ENCODE measurements at places on chromosomes 5 and 9.

- peak; percentile 40 for DNase-seq
These were observed 7.6 kb downstream of the IFNB1 start for GRCh38 chr9:21070171-21070571.

DNA sequence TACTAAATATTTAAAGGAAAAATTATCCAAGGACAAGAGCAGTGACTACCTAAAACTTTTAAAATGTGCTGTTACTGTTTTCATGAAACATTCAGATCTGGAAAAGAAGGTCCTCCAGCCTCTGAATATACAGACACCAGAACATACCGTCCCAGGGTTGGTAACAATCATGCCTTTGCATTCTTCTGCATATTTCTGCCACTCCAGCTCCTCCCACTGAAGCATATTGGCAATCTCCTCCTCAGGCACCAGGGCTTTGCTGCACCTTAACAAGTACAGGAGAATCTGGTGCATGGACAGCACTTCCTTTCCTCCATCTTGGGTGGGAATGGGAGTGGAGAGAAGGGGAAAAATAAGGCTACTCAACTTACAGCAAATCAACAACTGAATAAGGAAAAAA lies 60.0 kb downstream of the DROSHA start:
- no peak for DNase-seq

GRCh38 chr9:106892632-106893031 lies 29.7 kb downstream of the ZNF462 start:
- DNase-seq, result no peak

- DNase-seq, result peak; percentile 70
These were observed 201.0 kb downstream of the WDR70 start for GRCh38 chr5:37580106-37580505.

DNA sequence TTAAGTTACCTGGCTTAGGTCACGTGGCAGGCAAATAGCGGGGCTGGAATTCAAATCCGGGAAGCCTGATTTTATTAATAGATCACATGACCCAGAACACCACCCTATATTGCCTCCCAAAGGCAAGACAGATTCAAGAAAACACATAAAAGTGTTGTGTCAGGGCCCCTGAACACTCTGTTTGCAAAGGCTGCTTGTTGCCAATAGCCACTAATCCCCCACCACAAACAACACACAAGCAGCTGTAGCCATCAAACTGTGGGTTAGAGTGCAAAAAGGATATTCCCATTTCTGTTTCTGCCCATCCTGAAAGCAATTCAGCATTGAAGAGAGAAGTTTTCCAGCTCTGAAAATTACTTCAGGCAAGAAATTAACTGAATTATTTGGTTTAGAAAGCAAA lies 358.9 kb upstream of the RFX3 start:
- no peak for DNase-seq

DNA sequence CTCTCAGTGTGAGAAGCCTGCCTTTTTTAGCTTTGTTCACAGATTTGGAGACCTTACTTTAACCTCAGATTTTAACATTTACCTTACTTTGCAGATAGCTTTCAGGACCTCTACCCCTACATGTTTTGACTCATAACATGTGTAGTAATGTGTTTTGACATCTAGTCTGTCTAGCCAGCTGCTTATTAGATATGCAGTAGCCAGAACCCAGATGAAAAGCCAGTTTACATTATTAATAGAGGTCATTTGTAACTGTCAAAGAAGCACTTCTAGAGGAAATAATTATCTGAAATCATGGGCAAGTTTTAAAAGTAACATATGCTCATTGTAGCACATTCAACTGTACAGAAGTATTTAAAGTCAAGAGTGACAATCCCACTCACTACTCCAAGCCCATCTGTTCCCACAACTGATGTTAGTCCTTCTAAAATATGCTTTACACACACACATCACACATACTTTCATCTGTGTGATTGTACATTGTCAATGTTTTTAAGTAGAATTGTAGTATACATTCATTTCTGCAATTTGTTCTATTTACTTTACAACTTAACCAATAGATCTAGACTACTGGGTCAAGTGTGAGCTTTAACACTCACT lies 71.8 kb upstream of the NIPAL4 start:
- peak; percentile 45 for DNase-seq

DNA sequence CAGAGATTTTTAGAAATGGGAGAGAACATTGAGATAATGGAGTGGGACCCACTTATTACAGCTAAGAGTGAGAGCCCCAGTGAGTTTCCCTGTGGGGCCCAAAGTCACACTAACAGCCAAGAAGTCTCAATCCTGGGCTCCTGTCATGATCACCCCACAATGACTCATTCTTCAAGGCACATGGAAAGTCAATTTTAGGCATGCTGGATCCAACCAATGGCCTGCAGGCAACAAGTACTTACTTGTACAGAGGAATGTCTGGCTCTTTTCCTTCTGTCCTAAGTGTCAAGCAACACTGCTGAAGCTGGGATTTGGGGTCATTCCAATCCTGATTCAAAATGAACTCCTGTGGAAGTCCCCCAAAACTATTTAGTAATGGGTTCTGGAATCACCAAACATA lies 123.1 kb downstream of the DROSHA start:
- DNase-seq, result no peak

DNA sequence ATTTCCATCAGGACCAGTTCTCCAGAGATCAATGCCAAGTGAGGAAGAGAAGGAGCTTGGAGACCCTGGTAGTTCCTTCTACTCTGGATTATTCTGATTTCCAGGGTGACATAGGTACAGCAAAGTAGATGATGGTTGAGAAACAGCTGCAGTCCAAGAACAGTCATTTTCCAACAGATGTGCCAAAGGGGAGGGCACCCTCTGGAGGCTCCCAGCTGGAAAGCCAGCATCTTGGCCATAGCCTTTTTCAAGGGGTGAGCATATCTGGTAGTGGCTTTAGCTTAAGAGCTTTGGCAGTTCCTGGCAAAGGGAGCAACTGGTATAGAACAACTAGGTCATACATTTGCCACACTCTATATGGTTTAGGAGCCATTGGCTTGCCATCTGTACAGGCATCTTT lies 492.7 kb downstream of the RASEF start:
- no peak for DNase-seq

DNA sequence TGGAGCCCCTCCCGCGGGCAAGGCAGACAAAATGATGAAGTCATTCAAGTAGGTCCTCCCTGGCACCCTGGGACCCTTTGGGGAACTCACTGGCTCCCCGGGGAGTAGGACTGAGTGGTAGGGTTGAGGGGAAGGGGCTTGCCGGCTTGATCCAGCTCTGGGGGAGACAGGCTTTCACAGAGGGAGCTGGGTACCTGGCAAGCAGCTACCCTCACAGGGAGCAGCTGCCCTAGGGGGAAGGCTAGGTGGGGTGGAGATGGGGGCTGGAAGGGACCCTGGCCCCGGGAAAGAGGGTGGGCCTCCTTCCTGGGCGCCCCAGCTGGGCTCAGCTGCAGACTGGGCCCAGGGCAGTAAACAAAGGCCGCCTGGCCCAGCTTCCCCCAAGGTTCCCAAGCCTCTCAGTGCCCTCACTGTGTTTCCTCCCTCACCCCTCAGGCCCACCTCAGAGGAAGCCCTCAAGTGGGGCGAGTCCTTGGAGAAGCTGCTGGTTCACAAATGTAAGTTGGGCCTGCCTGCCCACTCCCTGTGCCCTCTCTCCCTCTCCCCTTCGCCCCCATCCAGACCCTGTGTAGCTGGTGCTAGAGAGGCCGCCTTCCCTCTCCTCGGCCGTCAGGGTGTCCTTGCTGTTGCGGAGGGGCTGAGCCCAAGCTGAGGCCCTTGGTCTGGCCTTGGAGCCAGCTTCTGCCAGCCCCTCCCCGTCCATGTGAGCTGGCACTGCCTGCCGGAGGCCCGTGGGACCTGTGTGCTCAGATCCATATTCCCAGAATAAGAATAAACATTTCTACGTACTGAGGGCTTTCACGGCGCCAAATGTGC lies 131.2 kb downstream of the RGS3 start:
- DNase-seq, result no peak

GRCh38 chr5:132457371-132458225 lies 33.0 kb downstream of the IRF1 start:
- DNase-seq, result no peak

GRCh38 chr5:179777909-179778308 lies 15.9 kb upstream of the LTC4S start:
- no peak for DNase-seq

DNA sequence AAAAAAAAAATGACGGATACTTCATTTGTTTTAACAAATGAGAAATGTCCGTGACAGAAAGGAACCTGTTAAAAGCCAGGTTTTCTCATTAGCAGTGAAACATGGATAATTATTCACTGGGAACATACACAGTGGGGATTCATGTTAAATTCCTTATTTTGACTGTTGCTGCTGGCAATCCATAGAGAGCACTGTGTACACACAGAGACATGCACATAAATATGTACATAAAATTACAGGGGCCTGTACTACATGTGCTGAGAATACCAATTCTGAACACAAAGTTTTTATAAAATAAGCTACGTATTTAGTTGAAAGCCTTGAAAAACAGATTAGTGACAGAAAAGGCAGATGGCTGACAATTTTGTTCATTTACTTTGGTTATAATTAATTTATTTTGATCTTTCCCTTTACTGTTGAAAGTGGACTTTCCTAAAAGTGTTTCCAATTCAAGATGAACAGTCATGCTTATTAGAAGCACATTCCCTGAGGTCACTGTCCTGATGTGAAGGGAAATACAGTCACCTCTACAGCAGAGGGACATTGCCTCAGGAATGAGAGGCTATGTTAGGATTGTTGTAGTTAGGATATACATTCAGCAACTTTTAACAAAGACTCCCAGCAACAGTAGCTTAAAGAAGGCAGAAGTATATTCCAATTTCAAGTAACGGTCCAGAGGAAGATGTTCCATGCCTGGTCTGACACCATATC lies 166.7 kb downstream of the SAXO1 start:
- no peak for DNase-seq

- DNase-seq, result no peak
These were observed 12.2 kb upstream of the ISL1 start for GRCh38 chr5:51371052-51371451.

GRCh38 chr9:110248361-110248760 lies 7.9 kb downstream of the TXN start:
- DNase-seq, result no peak

DNA sequence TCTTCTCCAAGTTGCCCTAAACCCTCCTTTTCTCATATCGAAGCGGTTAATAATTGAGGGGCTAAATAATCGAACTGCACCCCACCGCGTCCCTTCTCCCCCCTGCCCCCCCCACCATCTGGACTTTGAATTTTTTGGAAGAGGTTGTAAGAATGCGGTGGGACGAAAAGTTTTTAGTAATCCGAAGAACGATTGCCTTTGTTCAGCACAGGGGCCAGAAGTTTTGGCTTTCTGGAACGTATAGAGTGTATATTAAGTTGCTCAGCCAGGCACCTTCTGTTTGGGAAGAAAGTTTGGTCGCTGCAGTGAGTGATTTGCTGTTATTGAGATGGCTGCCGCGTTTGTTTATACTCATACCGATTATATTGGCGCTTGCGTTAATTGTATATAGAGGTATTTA lies 518 bp downstream of the ERBIN start:
- DNase-seq, result no peak

GRCh38 chr9:27440888-27441740 lies 83.0 kb upstream of the IFNK start:
- no peak for DNase-seq

DNA sequence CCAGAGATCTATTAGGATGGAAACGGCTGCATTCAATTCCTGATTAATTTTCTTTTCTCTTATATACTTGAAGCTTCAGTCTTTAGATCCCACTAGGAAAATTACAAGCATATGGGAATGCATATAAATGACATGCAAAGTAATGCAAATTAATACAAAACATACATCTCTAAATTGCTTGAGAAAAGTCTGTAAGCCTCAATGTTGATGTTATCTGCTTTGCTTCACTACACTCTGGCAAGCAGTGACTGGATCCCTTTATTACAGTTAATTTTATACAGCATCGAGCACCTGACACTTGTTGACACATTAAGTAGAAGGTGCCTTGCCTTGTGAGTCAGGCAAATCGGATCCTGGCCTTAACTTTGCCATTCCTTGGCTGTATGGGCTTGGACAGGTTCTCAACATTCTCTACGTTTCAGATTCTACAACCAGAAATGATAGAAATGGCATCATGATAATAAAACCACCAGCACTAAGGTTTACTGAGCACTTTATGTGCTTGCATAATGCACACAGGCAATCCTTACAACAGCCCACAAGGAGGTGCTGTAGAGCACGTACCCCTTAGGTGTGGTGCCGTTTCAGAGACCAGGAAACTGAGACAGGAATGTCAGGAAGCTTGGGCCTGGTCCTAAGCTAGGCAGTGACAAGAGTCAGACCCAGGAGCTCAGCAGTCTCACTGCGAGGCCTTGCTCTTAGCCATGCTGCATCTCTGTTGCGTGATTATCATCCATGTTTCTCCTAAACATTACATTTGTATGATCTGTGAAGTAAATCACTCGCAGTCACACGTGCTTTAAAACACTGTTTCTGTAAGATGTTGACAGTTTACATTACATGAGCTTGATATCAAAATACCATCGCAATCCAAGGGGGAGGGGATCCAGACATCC lies 2.7 kb downstream of the GCNT4 start:
- DNase-seq, result peak; percentile 18

- no peak for DNase-seq
These were observed 24.1 kb upstream of the CDH9 start for GRCh38 chr5:27062451-27062850.

DNA sequence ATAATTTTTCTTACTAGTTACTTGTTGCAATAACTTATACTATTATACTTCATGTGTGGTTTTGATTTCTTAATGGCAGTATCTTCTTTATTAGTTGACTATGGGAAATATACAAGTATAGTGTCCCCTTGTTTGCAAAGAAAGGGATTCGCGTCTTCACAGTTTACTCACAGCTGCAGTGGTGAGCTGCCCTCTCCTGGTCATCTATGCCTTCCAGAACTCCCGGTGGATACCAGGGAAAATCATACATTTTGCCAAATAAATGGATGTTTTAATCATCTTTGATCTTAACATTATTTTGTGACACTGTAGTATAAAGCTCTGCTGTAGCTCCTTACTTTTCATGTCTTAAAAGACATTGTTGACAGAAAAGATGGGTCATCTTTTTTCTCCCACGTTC lies 142.0 kb downstream of the ZCCHC7 start:
- DNase-seq, result no peak

- peak; percentile 22 for DNase-seq
These were observed 449.6 kb upstream of the BRINP1 start for GRCh38 chr9:119818726-119819435.

GRCh38 chr9:68740561-68740960 lies 35.5 kb downstream of the PIP5K1B start:
- no peak for DNase-seq

- no peak for DNase-seq
These were observed 863 bp upstream of the LIFR start for GRCh38 chr5:38557308-38557710.

DNA sequence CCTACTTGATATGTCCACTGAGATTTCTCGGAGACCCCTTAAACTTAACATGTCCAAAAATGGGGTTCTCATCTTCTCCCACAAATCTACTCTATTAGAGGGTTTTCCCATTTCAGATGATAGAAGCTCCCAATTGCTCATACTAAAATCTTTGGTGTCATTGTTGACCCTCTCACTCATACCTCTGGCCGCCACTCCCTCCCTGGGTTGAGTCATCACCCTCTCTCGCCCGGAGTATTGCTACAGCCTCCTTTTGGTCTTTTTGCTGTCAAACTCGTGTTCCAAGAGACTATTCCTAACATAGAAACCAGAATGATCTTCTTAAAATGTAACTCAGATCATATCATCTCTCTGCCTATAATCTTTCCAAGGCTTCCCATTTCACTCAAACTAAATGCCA lies 91.0 kb upstream of the GNAQ start:
- DNase-seq, result no peak
